ENCODE measurements at places on chromosomes 12 and 14.

- DNase-seq, result no peak
Observed at GRCh38 chr14:50088117-50088515, 28.3 kb downstream of the VCPKMT start.

- DNase-seq, result no peak
Observed at GRCh38 chr12:109247831-109248654, 61.0 kb downstream of the FOXN4 start.

- no peak for DNase-seq
Observed at GRCh38 chr14:35855876-35856481, 29.8 kb downstream of the BRMS1L start.

- DNase-seq, result no peak
Observed at GRCh38 chr14:69685716-69686115, 74.3 kb downstream of the SUSD6 start.

- DNase-seq, result no peak
Observed at GRCh38 chr12:69985656-69986055, 160.6 kb downstream of the MYRFL start.

DNA sequence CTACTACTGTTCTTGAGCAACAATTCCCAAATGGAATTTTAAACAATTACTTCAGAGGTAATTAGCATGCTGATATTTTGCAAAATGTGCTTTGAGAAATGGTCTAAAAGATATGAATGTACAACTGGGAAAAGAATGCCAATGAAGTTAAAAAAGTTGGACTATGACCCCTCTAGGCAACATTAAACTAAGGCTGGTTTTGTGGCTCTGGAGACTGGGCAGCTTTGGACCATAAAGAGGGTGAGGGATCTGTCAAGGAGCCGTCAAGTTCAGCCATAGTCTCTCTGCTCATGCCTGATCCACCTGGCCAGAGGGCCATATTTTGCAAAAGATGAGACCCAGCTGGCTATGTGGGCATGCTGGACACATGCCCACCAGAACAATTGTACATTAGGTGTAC, 38.8 kb downstream of the CMAS start:
- no peak for DNase-seq

DNA sequence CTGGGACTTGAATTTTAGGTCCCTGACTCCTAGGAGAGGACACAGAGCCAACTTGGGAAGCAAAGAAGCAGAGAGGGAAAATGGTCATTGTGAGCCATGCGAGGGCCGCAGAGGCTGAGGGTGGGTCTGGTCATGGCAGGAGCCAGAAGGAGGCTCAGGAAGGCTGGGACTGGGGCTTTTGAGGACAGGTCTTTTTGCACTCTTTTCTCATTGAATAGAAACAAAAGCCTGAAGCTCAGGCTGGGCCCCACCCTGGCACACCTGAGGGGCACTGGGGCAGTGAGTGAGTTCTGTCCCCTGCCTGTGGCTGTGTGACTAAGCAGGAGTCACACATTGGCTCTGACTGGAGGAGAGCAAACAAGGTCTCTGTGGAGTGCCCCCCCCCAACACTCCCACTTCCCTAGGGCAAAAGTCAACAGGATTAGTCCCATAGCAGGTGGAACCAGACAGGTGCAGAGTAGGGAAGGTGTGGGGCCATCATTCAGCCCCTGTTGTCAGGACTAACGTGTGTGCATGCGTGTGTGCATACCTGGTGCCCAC, 2.8 kb downstream of the KRT7 start:
- DNase-seq, result no peak

- DNase-seq, result no peak
Observed at GRCh38 chr12:642633-643474, 20.4 kb downstream of the NINJ2 start.

GRCh38 chr12:13630354-13630753, 351.0 kb downstream of the GRIN2B start:
- DNase-seq, result no peak

DNA sequence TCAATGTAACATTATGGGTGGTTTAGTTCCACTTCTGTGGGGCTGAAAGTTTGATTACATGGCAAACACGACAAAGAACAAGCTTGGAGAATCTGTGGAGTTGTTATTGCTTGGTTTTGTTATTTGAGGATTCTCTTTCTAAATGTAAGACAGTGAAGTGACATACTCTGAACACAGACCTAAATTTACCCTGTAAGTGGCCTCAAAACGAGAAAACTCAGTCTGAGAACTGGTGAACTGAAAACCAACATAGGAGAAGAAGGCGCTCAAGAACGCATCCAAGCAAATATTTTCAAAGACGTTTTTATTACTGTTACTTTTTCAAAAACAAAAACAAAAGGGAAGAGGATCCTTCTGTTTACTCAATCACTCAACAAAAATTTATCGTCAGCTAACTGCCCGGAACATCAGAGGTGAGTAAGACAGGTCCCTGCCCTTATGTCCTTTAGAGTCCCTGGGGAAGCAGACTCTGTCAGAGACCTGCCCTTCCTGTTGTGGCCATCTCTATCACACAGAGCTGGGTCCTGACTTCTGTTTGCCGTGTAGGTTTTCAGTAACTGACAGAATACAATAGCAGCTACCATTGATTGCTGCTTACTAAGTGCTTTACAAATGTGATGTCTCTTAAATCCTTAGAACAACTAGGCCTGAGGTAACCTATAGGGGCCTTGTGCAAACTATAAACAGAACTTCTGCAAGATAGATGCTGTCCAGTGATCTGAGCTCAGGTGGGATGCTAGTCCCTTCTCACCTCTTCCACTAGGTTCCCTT, 79.3 kb upstream of the C12orf71 start:
- DNase-seq, result no peak

GRCh38 chr12:109598428-109598854, 24.8 kb downstream of the MVK start:
- DNase-seq, result no peak

DNA sequence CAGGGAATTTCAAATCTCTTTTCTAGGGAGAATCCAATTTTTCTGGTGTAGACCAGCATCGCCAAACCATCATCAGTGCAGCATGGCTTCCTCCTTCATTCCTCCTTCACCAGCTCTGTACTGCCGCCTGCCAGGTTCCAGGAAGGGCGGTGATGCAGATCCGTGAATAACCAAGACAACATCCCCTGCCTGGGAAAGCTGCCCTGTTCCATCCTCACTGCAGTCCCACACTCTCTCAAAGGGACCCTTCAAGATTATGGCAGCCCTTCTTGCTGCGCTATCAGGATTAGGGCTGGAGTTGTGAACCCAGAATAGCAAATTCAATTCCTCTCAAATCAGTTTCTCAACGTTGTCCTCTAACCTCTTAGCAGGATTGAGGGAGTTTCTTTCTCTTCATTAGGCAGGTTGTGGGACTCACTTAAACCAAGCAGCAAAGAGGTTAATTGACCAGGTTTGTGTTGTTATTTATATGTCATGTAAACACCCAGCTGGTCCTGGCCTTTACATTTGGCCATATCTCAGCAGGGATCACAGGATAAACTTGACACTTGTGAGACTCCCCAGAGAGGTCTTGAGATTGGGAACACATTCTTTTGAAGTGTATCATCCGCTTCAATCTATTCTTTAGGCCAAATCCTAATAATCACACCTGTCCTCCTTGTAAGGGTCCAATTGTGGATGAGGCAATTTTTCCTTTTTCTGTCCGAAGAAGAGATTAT, 26.2 kb downstream of the TMEM30B start:
- DNase-seq, result no peak

DNA sequence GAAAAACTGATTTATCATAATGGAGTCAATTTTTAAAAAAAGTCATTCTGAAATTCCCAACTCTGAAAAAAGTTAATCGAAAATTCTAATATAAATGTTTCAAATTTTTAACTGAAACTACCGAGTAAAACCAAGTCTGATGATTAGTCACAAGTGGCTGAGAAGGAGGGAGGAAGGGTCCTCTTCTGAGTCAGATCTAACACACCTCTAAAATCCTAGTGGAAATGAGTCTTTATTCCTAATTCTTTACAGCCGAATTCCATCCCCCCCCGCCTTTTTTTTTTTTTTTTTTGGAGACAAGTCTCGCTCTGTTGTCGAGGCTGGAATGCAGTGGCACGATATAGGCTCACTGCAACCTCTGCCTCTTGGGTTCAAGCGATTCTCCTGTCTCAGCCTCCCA, 37.9 kb downstream of the RAD9B start:
- no peak for DNase-seq

- no peak for DNase-seq
Observed at GRCh38 chr14:77421201-77421600, 2.1 kb downstream of the NOXRED1 start.

DNA sequence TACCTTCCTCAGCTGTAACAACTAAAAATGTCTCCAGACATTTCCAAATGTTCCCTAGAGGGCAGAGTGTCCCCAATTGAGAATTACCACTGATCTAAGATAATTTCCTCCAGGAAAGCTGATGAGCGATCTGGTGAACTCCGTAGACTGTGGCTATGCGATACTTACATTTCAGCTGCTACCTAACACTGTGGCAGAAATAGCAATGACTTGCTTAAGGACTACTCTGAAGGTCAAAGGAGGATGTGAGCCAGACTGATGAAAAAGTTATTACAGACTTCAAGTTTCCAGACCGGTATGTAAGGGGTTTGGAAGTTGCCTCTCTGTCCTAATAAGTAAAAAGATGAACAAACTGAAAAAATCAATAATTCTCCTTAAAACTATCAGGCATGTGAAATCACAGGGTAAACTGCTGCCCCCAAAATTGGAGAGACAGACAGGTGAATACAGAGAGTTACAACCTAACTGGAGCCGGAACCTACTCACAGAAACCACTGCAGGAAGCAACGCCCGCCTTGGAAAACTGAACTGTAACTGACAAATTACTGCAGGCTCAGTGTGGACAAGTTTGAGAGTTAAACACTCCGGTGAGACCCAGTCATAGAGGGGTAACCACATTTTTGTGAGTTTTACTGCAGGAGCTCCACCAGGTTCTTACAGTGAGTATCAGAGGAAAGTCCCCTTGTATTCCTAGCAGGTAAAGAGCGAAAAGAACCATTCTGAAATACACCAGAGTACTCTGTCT, 60.0 kb upstream of the PARP11 start:
- no peak for DNase-seq

DNA sequence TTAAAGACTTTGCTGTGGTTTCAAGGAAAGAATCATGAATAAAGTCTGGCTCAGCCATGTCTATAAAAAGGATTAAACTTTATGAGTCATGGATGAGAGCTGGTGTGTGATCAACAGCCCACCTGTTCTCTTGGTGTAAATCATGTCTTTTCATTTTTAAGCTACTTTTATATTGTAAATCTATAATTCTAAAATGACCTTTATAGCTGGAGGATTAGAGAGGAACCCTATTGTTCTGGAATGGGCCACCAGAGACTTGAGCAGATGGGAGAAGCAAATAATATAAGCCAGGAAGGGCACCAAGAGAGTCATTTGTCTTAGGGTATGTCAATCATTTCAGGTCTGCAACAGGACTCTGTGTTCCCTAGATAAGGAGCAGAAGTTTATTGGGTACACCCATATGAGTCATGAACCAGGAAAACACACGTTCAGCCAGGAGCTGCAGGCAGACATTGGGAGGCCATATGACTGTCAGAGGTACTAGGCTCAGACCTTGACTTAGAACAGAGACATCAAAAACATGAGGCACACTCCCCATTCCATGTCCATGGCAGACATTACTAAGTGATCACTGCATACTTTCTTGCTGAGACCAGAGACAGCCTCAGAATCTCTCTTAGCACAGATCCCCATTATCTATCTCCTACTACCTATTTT, 49.3 kb downstream of the NDUFA12 start:
- DNase-seq, result peak; percentile 21

- no peak for DNase-seq
Observed at GRCh38 chr12:77993658-77994057, 163.0 kb downstream of the NAV3 start.

GRCh38 chr12:130195776-130196175, 33.5 kb downstream of the FZD10 start:
- DNase-seq, result no peak
